ENCODE measurements at places on chromosomes 3 and 15. TPM values are rescaled to one million over a fixed set of nuclear protein-coding genes. Genes with fewer than 3 reads are reported as not detected.

TAGLN3 gene
- total RNA-seq, result not detected

DNA sequence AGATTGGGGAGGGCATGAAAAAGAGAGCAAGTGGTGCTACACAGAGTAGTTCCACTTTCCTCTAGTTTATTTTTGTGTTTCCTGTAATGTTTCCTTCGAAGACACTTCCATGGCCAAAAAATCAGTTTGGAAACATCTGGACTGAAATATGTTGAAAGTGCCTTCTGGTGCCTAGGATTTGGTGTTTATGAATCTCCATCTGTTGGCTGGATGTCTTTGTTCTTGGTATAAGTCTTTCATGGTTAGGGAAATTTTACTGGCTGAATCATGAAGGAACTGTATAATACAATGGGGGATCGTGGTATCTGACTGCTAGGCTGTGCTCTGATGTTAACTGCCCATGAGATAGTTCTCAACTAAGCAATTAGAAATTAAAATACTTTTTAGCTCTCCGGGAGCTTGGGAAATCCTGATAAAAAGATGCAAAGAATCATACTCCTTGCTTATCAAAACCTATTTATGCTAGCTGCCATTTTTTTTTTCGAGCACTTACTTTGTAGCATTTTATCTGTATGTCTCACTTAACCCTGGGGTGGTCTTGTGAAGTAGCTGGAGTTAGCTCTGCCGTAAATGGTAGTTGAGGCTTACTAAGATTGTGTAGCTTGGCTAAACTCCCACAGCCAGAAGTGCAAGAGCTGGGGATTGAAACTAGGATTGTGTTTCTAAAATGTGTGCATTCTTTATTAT is 21.9 kb downstream of the AKAP13 start:
- no peak for DNase-seq
- no peaks in the 10 kb centered on the region for H3K27me3 ChIP-seq
- H3K4me3 ChIP-seq, result no peak overlapping the region
- peaks cover 24% of the 10 kb centered on the region for H3K4me1 ChIP-seq
- H3K27ac ChIP-seq, result no peak overlapping the region
- no peaks in the 10 kb centered on the region for H3K36me3 ChIP-seq

SRGAP3 gene
- total RNA-seq, result 11.7 TPM

PPP1R2 gene
- 53.0 TPM for total RNA-seq

KLHL40 gene
- not detected for total RNA-seq

POPDC2 gene
- 9.5 TPM for total RNA-seq

CCNB2 gene
- total RNA-seq, result 2.2 TPM

DNA sequence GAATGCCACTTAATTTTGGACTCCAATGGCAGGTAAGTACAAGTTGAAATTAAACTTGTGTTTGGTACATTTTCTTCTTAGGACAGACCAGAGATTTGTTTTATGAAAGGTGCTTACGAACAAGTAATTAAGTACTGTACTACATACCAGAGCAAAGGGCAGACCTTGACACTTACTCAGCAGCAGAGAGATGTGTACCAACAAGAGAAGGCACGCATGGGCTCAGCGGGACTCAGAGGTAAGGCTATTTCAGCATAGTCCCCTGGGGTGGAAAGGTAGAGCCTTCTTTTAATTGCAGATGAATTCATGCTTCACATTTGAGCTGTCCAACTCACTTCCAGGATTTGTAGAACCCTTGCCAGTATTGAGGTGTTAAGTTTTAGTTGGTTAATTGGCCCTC is 51.4 kb downstream of the ASTE1 start:
- peaks cover 9% of the 10 kb centered on the region for H3K36me3 ChIP-seq
- H3K27ac ChIP-seq, result no peak overlapping the region

DNA sequence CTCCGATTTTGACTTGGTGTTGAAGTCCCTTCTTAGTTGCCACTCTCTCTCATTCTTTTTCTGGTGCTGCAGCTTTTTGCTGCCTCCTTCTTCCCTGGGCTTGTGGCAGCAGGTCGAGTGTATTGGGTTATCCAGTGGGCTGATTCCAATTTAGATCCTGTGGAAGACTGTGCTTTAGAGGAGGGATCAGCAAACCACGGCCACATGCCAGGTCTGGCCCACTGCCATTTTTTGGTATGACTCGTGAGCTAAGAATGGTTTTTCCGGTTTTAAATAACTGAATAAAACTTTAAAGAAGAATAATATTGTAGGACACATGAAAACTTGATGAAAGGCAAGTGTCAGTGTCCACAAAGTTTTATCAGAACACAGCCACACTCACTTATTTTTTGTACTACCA is 330.5 kb downstream of the ROBO2 start:
- no peaks in the 10 kb centered on the region for H3K36me3 ChIP-seq
- no peak overlapping the region for H3K4me3 ChIP-seq
- H3K27ac ChIP-seq, result no peak overlapping the region
- no peaks in the 10 kb centered on the region for H3K27me3 ChIP-seq
- H3K4me1 ChIP-seq, result no peaks in the 10 kb centered on the region
- DNase-seq, result peak; percentile 73

- H3K27ac ChIP-seq, result no peak overlapping the region
- no peaks in the 10 kb centered on the region for H3K27me3 ChIP-seq
- no peaks in the 10 kb centered on the region for H3K4me1 ChIP-seq
- no peaks in the 10 kb centered on the region for H3K36me3 ChIP-seq
These were observed 24.2 kb downstream of the CYP11A1 start for GRCh38 chr15:74343127-74343796.

PIF1 gene
- total RNA-seq, result 2.8 TPM

- H3K4me1 ChIP-seq, result no peaks in the 10 kb centered on the region
- H3K27ac ChIP-seq, result no peak overlapping the region
- no peak overlapping the region for H3K4me3 ChIP-seq
- H3K36me3 ChIP-seq, result no peaks in the 10 kb centered on the region
- H3K27me3 ChIP-seq, result no peaks in the 10 kb centered on the region
These were observed 70.4 kb upstream of the DLG1 start for GRCh38 chr3:197368821-197369220.

DNA sequence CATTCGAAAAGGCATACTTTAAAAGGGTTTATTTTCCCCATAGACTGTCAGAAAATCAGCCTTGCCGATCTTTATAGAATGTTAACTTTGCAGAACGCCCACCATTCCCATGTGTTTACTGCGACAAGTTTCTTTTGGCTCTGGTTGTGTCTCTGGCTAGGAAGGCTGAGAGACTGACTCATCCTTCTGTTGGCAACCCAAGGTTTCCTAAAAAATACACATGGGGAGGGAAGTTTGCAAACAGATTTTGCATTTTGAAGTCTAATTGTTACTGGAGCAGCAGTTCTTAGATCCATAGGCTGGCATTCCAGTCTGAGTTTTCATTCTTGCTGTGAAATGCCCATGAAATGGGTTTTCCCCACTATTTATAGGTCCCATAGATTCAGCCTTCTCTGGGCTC is 37.9 kb upstream of the MINAR1 start:
- H3K36me3 ChIP-seq, result no peaks in the 10 kb centered on the region
- no peaks in the 10 kb centered on the region for H3K27me3 ChIP-seq
- H3K4me3 ChIP-seq, result no peak overlapping the region
- no peak for DNase-seq

DNA sequence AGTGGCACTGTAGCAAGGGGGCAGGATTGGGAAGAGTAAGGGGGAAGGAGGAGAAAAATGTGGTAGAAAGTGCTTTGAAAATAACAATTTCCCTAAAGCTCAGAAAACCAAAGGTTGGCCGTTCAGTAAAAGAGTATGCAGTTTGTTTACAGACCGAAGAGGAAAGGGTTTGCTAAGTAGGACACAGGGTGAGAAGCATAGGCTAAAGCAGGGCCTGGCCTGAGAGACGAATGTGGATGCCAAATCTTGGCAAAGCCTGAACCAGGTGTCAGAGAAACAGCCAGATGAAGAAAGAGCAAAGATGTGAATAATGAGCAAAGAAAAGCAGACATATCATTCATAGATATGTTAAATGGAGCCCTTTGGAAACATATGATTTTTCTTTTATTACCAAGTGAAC is 17.1 kb downstream of the NEK10 start:
- peaks cover 3% of the 10 kb centered on the region for H3K27me3 ChIP-seq
- no peaks in the 10 kb centered on the region for H3K4me1 ChIP-seq
- no peaks in the 10 kb centered on the region for H3K36me3 ChIP-seq
- H3K27ac ChIP-seq, result no peak overlapping the region
- no peak for DNase-seq

DNA sequence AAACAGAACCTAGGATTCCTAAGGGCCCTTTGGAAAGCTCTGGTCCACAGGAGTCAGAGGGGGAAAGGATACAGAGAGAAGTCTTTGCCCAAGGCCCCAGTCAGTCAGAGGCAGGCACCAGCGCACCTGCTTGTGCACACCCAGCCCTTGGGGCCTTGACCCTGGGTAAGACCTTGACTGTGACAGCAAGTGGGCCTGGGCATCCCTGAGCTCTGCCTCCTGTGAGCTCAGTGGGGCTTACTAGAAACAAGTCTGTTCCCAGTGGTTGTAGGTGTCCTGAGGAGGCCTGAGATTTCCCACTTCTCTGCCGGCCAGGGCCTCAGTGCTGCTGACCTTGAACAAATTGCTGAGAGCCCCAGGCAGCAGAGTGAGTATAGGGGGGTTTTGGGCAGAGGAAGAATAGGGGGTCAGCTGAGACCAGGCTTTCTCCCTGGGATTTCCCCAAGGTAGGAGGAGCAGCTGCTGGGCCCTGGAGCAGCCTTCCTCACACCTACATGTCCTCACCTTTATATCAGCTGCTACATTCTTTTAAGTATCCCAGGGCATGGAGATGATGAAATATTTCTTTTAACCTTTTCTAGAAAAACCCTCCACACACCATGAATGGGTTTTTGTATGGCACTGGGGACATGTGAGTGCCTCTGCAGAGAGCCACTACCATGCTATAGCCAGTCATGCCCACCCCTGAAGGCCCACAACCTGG is 9.7 kb upstream of the DAG1 start:
- H3K4me1 ChIP-seq, result no peaks in the 10 kb centered on the region
- H3K36me3 ChIP-seq, result no peaks in the 10 kb centered on the region
- no peak overlapping the region for H3K27ac ChIP-seq
- H3K27me3 ChIP-seq, result no peaks in the 10 kb centered on the region
- no peak overlapping the region for H3K4me3 ChIP-seq
- no peak for DNase-seq

DNA sequence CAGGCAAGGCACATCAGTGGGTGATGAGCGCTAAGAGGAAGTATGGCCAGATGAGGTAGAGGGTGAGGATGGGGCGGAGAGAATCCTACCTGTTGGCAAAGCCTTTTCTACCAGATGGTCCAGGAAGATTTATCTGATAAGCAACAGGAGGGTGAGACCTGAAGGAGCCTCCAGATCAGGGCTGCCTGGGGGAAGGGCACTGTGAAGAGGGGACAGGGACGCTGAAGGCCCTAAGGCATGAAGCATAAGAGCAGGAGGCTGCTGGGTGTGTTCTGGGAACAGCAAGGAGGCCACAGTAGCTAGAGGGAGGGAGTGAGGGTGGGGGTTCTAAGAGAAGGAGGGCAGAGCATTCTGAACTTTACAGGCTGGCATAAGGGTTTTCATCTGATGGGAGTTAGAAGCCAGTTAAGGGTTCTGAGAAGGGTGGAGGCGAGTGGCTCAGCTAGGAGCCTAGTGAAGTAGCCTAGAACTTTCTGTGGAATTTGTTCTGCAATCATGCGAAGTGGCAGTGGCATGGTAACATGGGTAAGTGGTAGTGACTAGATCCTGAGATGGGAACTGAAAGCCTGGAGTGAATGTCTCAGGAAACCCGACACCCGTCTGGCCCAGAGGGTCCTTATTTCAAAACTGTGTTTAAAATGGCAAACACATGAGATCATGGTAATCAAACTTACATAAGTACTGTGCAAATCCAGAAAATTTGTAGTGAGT is 29.9 kb downstream of the CGNL1 start:
- DNase-seq, result no peak
- H3K27me3 ChIP-seq, result no peaks in the 10 kb centered on the region
- no peak overlapping the region for H3K4me3 ChIP-seq
- H3K4me1 ChIP-seq, result no peaks in the 10 kb centered on the region

SEC11A gene
- 115 TPM for total RNA-seq

- H3K27me3 ChIP-seq, result no peaks in the 10 kb centered on the region
- H3K27ac ChIP-seq, result no peak overlapping the region
- DNase-seq, result no peak
- no peak overlapping the region for H3K4me3 ChIP-seq
These were observed 21.1 kb downstream of the GCNT3 start for GRCh38 chr15:59632714-59633113.

RHOA gene
- total RNA-seq, result 465 TPM

ATP13A4 gene
- 0.15 TPM for total RNA-seq

Data from aorta (tissue), 5 donors.